ENCODE measurements at places on chromosomes 13 and 19.

- DNase-seq: no peak
Measured at GRCh38 chr13:27419328-27419727, 5.1 kb upstream of the GTF3A start.

- no peak for DNase-seq
Measured at GRCh38 chr19:35223862-35224505, 4.6 kb downstream of the FAM187B start.

GRCh38 chr13:44465318-44465717 lies 91.7 kb downstream of the SERP2 start:
- no peak for DNase-seq

DNA sequence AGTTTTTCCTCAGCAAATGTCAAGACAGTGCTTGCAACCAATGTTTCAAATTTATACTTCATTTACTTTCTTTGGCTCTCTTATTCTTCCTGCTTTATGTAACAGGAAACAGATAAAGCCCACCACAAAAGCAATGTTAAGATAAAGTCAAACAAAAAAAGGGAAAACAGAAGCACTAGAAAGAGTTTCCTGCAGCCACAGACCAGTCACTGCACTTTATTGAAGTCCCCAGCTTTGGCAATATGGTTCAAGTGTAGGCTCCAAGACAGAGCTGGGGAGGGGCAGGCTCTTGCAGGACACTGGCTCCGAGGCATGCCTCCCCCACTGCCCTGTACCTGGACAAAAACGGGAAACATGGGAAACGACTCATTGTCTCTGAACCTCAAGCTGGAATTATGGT lies 15.3 kb upstream of the CDC16 start:
- no peak for DNase-seq

DNA sequence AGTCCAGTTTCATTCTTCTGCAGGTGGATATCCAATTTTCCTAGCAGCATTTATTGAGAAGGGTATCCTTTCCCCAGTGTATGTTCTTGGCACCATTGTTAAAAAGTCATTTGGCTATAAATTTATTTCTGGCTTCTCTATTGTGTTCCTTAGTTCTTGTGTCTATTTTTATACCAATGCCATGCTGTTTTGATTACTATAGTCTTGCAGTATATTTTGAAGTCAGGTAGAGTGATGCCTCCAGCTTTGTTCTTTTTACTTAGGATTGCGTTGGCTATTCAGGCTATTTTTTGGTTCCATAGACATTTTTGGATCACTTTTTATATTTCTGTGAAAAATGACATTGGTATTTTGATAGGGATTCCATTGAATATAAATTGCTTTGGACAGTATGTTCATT lies 71.7 kb upstream of the MLNR start:
- DNase-seq: no peak

DNA sequence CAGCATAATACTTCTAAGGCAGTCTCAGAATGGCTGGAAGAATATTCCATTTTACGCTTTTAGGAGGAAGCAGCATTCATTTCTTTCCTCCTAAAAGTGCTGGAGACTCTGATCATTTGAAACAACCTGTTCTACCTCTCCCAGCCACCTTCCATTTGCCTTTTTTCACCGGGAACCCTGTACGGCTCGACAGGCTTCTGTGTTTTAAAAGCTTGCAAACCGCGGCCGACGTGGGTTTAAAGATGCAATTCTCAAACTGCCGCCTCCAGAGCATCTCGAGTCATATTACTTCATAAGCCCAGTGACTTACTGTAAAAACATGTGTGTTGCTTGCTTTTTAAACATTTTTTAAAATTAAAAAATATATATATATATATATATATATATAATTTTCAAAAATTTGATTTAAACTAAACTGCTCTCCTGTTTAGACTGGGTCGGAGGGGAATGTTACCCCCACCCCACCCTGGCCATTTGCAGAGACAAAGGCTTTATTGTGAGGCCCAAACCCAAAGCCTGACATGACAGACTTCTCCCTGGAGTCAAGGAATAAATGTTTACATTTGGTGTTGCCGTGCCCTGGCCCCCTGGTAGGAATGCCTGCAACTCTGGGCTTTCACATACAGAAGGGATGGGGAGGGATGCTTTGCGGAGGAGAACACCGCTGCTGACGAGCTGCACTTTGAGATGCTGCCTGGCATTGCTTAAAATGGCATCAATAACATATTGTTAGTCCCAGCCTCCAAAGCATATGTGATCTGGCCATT lies 30.4 kb downstream of the ZNF536 start:
- no peak for DNase-seq

DNA sequence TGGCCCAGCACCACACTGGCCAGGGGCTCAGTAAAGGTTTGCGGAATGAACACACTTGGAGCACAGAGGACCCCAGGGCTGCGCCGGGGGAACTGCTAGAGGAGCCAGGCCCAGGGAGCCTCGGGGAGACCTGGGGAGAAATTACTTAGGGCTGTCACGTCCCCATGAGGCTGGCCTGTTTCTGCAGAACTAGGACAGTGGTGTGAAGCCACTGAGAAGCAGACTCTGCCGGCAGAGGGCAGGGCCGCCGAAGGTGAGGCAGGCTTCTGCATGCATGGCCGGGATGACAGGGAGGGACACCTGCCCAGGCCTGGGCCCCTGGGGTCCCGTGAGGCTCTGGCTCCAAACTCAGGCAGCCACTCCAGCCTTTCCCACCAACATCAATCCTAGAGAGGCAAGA lies 26.4 kb downstream of the ELAVL1 start:
- DNase-seq: no peak

GRCh38 chr13:38661010-38661675 lies 25.7 kb upstream of the FREM2 start:
- DNase-seq: no peak

DNA sequence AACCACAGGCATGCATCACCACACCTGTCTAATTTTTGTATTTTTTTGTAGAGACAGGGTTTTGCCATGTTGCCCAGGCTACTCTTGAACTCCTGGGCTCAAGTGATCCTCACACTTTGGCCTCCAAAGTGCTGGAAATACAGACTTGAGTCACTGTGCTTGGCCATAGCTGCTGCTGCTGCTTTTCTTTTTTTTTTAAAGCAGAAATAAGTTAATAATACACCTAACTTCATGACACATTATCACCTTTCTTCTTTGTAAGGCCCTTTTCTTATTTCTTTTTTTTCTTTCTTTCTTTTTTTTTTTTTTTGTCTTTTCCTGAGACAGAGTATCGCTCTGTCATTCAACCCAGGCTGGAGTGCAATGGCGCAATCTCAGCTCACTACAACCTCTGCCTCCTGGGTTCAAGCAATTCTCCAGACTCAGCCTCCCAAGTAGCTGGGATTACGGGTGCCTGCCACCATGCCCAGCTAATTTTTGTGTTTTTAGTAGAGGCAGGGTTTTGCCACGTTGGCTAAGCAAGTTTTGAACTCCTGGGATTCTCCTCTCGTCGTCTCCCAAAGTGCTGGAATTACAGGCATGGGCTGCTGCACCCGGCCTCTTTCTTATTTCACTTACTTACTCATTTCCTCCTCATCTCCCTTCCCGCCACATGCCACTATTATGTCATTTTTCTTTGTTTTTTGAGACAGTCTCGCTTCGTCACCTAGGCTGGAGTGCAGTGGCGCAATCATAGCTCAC lies 8.7 kb downstream of the SHKBP1 start:
- no peak for DNase-seq

- no peak for DNase-seq
Measured at GRCh38 chr19:18730885-18731513, 47.5 kb downstream of the CRTC1 start.

GRCh38 chr13:112457081-112457480 lies 80.9 kb downstream of the SPACA7 start:
- DNase-seq: no peak

GRCh38 chr19:31956771-31957392 lies 388.5 kb upstream of the ZNF507 start:
- DNase-seq: no peak

- DNase-seq: no peak
Measured at GRCh38 chr19:39182174-39182505, 14.6 kb upstream of the NCCRP1 start.

- DNase-seq: no peak
Measured at GRCh38 chr19:3518659-3519058, 12.5 kb downstream of the FZR1 start.

- no peak for DNase-seq
Measured at GRCh38 chr13:41941174-41941573, 19.7 kb downstream of the VWA8 start.
